Diencephalon (tissue), 1 donor: ENCODE measurements at places on chromosomes 1 and 21. TPM values are rescaled to one million over a fixed set of nuclear protein-coding genes. Genes with fewer than 3 reads are reported as not detected.

SYT14 gene
- 45.2 TPM for total RNA-seq

LCE3D gene
- not detected for total RNA-seq

CD164L2 gene
- total RNA-seq = not detected

CFAP57 gene
- total RNA-seq = 6.2 TPM

RGSL1 gene
- total RNA-seq = not detected

PLEKHA6 gene
- total RNA-seq = 23.1 TPM

KLHDC7A gene
- 0.23 TPM for total RNA-seq

CDA gene
- total RNA-seq = not detected

MROH9 gene
- not detected for total RNA-seq

UMODL1 gene
- total RNA-seq = not detected

MYBPH gene
- total RNA-seq = not detected

TMEM125 gene
- total RNA-seq = 0.69 TPM

FLG2 gene
- not detected for total RNA-seq

EPHB2 gene
- 36.9 TPM for total RNA-seq

SLAMF9 gene
- not detected for total RNA-seq

GIPC2 gene
- 0.46 TPM for total RNA-seq

TSPAN1 gene
- 0.46 TPM for total RNA-seq

OR11L1 gene
- not detected for total RNA-seq

OR2L13 gene
- total RNA-seq = 5.5 TPM

TRIM58 gene
- 8.3 TPM for total RNA-seq

APOBEC4 gene
- 0.23 TPM for total RNA-seq

CYP4Z1 gene
- 0.92 TPM for total RNA-seq
